ENCODE measurements at places on chromosomes 1 and 21.

DNA sequence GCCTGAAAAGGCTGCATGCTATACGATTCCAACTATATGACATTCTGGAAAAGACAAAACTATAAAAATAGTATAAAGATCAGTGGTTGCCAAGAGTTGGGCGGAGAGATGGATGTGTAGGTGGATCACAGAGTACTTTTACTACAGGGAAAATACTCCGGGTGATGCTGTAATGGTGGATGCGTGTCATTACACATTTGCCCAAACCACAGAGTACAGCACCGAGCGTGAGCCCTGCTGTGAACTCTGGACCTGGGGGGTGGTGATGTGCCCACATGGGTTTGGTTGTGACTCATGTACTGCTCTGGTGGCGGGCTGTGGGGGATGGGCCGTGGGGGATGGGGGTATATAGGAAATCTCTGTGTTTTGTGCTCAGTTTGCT, 162.7 kb upstream of the COL6A1 start:
- DNase-seq: no peak

GRCh38 chr1:2481885-2482284, 5.8 kb downstream of the PLCH2 start:
- DNase-seq: no peak

GRCh38 chr1:223212441-223212840, 69.4 kb upstream of the TLR5 start:
- no peak for DNase-seq

GRCh38 chr1:214467078-214467585, 84.3 kb downstream of the PTPN14 start:
- no peak for DNase-seq

GRCh38 chr1:197180252-197180878, 33.9 kb upstream of the ASPM start:
- DNase-seq: no peak
